ENCODE measurements at places on chromosomes 7 and 10.

DNA sequence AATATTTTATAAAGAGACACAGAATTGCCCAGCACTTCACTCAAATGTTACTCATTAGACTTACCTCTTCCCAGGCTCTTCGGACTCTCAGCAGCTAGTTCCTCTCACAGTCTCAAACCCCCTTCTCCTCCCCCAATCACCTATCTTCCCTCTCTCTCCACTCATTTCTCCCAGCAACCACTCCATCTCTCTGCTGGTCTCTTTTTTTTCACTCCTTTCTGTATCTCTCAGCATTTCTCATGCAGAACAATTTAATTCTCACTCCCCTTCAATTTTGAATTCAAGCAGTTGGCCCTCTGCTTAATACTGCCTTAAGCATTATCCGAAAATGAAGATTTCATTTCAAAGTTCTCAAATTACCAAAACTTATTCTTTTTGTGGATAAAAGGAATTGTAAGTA lies 34.4 kb upstream of the CAV2 start:
- no peak for DNase-seq

DNA sequence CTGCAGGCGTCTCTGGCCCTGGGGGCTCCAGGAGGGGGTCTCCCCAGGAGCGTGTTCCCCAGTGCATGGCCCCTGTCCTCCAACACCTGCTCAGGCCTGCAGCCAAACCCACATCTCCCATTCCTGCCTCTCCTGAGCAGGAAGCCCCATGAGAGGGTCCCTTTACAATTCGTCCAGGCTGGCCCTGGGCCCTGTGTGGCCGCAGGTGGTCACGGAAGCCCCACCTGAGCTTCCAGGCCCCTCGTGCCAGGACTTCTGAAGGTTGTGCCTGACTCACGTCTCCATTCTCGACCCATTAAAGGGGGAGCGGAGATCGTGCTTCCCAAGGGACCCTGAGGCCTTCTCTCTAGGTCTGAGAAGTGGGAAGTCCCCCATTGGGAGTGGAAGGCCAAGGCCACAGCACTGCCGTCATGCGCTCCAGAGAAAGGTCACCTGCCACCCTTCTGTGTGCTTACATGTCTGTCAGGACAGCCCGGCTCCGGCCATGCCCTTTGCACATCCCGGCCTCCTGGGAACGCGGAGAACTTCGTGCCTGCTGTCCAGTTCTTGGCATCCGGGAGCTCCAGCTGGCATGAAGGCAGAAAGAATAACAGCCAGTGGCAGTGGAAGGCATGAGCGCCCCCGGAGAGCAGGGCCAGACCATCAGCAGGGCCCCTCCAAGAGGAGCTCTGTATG lies 382.3 kb downstream of the DNAJB6 start:
- DNase-seq, result no peak

DNA sequence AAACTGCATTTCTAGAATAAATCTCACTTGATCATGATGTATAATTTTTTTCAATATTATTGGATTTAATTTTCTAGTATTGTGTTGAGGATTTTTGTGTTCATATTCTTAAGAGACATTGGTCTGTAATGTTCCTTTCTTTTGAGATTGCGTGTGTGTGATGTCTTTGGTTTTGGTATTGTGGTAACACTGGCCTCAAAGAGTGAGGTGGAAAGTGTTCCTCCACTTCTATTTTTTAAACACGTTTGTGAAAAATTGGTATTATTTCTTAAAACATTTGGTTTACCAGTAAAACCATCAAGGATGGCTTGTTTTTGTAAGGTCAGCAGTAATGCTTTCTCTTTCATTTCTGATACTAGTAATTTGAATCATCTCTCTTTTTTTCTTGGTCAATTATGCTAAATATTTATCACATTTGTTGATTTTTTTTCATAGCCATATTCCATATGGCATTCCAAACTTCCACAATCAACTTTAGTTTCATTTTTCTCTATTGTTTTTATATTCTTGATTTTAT lies 290.2 kb upstream of the CDC14C start:
- no peak for DNase-seq

- DNase-seq, result no peak
Observed at GRCh38 chr10:34176351-34176750, 638.7 kb downstream of the PARD3 start.

DNA sequence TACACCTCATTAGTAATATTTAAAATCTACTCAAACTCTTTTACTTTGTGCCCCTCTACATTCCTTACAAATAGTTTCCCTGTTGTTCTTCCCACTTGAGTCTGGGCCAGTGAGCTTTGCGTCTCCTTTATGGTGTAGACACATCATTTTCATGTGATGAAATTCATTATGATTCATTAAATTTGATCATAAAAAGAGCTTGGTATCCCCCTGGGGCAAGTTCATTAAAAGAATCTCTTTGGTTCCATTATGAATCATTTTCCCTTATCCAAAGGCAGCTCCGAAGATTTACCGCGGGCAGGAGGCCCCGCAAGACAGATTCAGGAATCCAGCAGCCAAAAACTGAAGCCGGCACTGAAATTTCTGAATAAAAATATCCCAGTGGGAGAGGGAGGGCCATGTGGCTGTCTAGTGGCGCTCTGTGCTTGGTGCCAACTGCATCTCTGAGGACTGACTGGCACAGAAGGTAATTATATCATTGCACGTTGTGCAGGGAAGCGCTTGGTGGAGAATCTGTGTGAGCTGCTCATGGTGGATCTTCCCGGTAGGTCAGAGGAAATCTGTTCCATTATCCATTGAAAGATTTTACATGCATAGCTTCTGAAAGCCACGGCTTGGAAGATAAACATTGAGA lies 151.4 kb upstream of the PITRM1 start:
- DNase-seq, result no peak

GRCh38 chr7:92837000-92837749 lies 802 bp upstream of the CDK6 start:
- peak; percentile 36 for DNase-seq

- no peak for DNase-seq
Observed at GRCh38 chr7:16838386-16838785, 33.6 kb upstream of the AGR2 start.

GRCh38 chr10:77594471-77594783 lies 43.2 kb downstream of the KCNMA1 start:
- DNase-seq, result no peak

DNA sequence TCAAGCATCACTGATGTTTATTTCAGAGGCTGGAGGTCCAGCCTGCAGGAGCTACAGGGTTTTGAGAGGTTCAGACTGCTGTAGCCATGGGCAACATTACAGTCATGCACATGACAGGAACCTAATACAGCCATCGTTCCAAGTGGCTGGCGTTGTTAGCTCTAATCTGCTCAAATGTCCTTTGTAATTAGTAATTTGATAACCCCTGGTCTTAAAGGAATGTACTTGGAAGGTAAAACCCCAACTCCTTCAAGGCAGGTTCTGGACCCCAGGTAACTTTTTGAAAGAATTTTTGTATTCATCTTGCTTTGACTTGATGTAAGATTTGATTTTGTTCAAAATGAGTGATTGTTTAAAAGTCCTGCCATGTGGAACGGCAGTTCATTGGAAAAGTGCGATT lies 34.7 kb upstream of the FOXI2 start:
- no peak for DNase-seq

DNA sequence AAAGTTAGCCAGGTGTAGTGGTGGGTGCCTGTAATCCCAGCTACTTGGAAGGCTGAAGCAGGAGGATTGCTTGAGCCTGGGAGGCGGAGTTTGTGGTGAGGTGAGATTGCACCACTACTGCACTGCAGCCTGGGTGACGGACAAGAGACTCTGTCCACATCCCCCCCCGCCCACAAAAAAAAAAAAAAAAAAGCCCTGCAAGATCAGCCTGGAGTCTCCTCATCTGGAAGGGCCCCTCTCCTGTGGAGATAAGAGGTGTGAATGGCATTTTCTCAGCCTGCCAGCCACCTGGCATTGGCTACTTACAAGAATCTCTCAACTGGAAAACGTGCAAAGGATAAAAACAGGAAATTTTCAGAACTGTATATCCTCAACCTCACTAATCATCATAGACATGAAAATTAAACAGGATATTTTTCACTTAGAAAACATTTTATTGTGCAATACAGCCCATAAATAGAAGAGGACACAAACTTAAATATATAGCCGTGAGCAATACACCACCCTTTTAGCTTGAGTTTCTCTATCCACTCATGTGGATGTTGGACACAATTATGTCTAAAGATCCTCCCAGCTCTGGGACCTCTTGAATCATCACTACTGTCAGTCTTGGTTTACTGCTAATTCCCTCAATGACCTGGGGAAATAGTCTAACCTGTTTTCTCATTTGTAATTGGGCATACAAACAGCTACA lies 11.3 kb upstream of the TSPAN15 start:
- DNase-seq, result peak; percentile 89

GRCh38 chr10:29297678-29298077 lies 8.8 kb downstream of the LYZL1 start:
- no peak for DNase-seq

DNA sequence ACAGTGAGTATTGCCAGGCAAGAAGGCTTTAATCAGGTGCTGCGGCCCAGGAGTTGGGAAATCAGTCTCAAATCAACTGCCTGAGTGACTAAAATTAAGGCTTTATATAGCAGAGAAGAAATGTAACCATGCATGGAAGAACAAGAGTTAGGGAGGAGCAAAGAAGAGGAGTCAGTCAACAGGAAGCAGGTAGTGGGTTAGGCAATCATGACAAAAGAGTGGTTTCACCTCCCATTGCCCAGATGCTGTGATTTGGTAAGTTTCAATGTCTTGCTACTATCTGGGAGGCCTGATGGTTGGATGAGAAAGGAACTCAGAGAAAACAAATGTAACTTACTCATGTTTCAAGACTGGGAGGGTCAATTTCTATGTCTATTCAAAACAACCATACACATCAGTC lies 998.3 kb downstream of the GATA3 start:
- DNase-seq, result no peak

- DNase-seq, result no peak
Observed at GRCh38 chr7:46630031-46630430, 709.0 kb upstream of the IGFBP3 start.

DNA sequence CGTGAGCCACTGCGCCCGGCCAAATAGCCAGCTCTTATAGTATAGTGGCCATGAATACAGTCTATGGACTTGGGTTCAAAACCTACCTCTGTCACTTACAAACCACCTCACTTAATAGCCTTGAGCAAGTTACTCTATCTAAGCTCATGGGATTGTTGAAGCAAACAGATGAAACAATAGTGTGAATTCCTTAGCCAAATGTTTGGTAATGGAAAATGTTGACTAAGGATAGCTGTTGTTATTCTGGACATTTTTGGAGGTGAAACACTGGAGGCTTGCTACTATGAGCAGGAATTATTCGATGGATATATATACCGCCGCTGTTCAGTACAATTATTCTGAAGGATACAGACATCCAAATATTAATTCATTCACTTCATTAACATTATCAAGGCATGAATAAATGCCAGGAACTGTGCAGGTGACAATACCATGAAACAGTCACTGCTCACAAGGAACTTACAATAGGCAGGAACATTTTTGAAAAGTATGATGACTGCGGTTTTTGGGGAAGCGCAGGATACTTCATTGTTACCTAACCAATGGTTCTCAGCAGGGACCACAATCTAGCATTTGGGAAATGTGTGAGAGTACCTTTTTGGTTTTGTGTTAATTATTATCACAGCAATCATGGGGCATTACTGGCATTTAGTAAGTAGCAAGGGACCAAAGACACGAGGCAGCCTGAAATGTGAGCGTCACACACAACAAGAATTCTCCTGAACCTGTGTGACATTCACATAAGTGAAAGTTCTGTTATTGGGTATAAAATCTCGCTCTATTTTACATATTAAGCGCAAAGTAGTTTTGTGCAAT lies 55.7 kb downstream of the CUBN start:
- DNase-seq, result no peak

GRCh38 chr7:119999738-120000475 lies 273.1 kb upstream of the KCND2 start:
- DNase-seq, result no peak

DNA sequence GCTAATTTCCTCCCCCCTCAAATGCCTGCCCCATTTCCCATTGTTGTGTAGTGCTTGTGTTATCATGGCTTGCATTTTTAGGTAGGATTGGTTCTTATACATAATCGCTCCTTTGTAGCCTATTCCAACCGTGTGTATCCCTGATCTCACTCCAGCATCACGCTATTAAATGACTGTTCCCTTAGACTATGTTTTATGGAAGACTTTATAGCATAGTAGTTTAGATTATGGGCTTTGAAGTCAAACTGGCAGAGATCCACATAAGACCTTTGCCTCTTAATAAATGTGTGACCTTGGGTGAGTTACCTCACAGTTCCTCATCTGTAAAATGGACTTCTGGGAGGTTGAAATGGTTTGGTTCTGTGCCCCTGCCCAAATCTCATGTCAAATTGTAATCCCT lies 5.4 kb upstream of the RABGEF1 start:
- no peak for DNase-seq

GRCh38 chr7:116713918-116714317 lies 41.9 kb downstream of the MET start:
- DNase-seq, result no peak

- DNase-seq, result no peak
Observed at GRCh38 chr10:91200314-91201212, 19.9 kb upstream of the PCGF5 start.

GRCh38 chr7:93055543-93056107 lies 62.2 kb downstream of the SAMD9 start:
- no peak for DNase-seq

GRCh38 chr7:18565337-18565736 lies 69.8 kb downstream of the HDAC9 start:
- no peak for DNase-seq

DNA sequence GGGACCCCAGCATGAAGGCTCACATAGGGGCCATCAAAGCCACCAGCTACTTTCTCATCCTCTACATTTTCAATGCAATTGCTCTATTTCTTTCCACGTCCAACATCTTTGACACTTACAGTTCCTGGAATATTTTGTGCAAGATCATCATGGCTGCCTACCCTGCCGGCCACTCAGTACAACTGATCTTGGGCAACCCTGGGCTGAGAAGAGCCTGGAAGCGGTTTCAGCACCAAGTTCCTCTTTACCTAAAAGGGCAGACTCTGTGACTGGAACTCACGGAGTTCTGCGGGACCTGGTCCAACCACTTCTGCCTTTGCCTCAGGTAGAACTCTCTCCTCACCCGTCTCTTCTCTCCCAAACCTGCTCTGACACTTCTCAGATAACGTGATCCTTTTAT lies 945 bp downstream of the TAS2R40 start:
- DNase-seq, result no peak

DNA sequence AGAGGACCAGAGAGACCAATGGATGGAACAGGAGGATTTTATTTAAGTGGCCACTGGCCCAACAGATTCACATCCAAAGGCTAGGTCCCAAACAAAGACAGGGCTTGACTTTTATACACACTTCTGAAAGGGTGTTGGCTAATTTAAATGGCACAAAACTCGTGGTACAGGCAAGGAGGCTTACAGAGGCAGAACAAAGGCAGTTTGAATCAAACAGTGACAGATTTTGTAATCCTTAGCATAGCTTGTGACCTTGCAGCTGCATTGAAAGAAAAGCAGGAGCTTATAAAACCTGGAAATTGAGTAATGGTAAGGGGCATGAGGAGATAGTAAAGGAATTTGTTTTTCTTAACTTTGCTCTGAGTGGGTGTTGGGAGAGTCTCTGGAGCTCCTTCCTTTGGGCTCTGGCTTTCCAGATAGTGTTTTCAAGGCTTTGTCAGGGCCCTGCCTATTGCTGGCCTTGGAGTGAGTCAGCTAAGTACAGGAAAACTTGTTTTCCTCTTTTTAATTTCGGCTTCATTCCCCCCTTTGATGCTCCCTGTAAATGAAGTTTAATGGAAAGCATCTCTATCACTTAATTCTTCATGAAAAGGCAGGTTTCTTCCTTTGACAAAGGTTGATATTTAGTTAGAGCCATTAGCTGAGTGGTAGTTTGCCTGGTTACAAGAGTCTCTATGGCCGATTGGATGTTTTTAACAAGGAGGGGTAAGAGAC lies 96.9 kb downstream of the TRIM24 start:
- DNase-seq, result peak; percentile 18

- DNase-seq, result no peak
Observed at GRCh38 chr10:78847485-78847884, 221.3 kb upstream of the ZMIZ1 start.
